ENCODE measurements at places on chromosomes 2 and 18.

GRCh38 chr18:67483237-67483636, 33.3 kb downstream of the DSEL start:
- no peak for DNase-seq

DNA sequence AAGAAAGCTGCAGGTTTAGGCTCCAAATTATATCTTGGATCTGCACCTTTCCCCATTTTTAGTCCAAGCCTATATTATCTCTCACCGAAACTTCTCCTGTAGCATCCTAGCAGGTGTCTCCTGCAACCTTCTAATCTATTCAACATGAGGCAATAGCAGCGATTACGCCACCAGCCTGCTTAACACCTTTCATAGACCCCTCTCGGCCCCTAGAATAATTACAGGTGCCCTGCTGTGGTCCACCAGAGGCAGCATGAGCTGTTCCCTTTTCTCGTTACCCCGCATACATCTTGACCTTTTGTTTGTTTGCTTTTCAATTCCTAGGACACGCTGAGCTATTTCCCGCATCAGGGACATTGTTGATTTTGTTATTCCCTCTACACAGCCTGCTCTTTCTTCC, 361.9 kb downstream of the CYRIA start:
- no peak for DNase-seq

DNA sequence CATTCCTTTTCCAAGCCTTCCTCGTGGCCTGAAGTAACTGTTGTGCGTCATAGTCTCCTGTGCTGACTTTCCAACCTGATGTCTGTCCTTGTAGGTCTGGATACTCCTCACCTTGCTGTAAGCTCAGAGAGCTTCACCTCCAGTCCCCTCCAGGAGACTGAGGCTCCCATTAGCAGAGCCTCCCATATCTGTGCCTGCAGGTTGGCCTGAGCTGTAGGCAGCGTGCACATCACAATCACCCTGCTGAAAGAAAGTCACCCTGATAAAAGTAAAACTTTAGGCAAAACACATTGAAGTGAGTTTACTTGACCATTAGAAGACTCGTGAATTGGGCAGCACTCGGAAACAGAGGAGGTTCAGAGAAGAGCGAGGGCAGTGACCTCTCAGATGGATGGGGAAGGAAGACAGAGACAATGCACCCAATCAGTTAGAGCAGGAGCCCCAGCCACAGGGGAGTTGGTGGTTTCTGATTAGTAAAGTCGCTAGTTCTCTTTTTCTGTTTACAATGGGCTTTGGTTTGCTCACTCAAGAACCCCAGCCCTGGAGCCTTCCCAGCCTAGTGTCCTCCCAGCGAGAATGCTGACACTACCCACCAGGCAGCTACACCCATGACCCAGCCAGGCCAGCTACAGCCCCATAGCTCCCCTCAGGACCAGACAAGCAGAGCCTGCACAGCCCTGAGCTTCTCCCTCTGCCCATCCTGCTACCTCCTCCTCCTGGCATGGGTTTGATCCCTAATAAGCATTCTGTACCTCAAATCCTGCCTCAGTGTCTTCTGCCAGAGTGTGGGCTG, 12.1 kb upstream of the TPO start:
- no peak for DNase-seq

- DNase-seq = no peak
Observed at GRCh38 chr2:187408926-187409325, 39.1 kb downstream of the CALCRL start.

GRCh38 chr2:1788478-1788959, 44.2 kb upstream of the PXDN start:
- DNase-seq = no peak

- no peak for DNase-seq
Observed at GRCh38 chr2:2941205-2941604, 436.4 kb downstream of the EIPR1 start.

DNA sequence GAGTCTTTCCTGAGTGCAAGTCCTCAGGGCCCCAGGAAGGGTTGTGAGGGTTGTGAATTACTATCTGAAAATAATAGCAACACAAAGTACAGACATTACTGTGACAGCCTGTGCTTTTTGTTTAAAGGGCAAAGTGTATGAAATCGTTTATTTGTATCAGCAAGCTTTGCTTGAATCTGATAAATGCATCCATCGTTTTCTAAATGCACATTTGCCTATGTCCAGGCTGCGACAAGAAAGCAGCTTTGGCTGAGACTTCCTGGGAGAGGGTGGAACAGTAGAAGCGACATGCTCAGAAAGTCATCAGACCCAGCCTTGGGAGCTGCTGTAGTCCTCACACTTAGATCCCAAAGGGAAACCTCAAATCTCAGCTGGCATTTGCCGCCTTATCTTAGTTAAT, 524.2 kb upstream of the SALL3 start:
- DNase-seq = no peak
